ENCODE measurements at places on chromosomes 13 and 19.

- peak; percentile 61 for DNase-seq
These were observed 2.1 kb downstream of the CEBPA start for GRCh38 chr19:33300009-33300893.

GRCh38 chr13:80037505-80037888, 303.4 kb downstream of the SPRY2 start:
- peak; percentile 90 for DNase-seq

GRCh38 chr19:41031916-41032315, 40.8 kb downstream of the CYP2B6 start:
- DNase-seq, result no peak

DNA sequence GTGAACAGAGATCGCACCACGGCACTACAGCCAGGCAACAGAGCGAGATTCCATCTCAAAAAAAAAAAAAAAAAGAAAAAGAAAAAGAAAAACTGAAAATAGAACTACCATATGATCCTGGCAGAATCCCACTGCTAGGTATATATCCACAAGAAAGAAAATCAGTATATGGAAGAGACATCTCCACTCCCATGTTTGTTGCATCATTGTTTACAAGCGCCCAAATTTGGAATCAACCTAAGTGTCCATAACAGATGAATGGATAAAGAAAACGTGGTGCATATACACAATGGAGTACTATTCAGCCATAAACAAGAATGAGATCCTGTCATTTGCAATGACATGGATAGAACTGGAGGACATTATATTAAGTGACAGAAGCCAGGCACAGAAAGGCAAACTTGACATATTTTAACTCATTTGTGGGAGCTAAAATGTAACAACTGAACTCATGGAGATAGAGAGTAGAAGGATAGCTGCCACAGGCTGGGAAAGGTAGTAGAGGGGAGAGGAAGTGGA, 26.1 kb downstream of the DYRK1B start:
- DNase-seq, result no peak

DNA sequence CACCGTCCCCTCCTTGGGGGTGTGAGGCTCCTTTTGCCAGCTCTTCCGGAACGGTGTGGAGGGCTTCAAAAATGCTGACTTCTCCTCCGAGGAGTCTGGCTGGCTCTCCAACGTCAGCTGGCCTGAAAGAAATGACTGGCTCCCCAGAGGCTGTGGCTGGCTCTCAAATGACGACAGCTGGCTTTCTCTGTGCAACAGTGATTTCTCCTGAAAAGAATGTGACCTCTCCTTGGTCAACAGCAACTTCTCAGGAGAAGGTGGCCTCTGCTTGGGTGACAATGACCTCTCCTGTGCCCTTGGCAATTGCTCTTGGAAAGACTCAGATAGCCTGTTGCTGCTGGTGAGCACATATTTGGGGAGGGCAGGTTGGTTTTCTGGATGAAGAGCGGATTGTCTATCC, 29.2 kb downstream of the ONECUT3 start:
- DNase-seq, result no peak

- no peak for DNase-seq
These were observed 33.9 kb upstream of the CSNK1A1L start for GRCh38 chr13:37139356-37139755.
